Motor neuron (in vitro differentiated cells): ENCODE measurements at places on chromosomes 2 and 18.

- ATAC-seq: peak; percentile 37
These were observed 29.9 kb upstream of the OTOS start for GRCh38 chr2:240170354-240170735.

DNA sequence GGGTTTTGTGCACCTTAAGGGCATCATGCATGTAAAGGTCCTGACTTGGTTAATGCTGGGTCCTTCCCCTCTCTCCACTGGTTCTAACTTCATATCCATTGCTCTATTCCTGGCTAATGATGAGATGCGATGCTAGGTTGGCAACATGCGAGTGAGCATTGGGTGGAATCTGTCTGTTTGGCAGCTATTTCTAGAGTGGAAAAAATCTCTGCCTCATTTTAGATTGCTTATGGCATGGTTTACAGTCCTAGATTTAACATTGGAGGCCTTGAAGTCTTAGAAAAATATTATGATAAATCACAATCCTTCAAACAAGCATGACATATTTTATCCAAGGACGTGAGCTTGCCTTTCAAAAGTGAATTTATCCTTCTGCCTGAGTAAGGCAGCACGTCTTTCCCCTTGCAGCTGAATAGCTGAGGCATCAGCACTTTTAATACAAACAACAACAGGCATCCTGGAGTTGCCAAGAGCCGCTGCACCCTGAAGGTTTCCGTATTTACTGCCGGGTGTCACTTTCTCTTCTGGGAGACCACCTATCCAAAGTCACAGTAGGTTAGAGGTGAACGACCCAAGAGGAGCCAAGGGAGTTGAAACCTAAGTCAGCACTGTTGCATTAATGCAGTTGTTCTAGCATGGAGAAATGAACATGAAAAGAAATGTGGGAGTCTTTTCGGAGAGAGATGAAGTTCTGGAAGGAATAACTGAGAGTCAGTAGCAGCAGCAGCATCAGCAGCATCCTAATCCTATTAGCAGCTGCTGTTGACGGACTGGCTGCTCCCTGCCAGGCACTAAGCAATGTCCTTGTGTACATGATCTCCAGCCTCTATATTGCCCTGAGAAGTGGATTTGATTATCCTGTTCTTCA is 78.4 kb downstream of the MAPK4 start:
- ATAC-seq: no peak

DNA sequence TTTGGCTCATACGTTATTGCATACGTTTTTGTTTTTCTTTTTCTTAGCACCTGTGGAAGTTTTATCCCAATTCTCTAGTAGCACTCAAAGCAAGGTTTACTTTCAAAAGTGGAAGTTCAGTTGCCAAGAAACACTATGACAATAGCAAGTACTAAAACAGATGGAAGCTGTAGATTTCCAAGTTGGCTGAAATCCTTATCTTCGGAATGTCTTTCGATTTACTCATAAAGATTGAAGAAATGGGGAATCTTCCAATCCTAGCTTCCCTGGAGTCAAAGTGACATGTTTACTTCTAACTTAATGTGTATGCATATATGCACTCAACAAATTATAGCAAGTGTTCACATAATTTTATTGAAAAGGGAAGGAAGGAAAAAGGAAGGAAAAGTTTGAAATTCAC is 307.4 kb downstream of the CTNNA2 start:
- no peak for ATAC-seq

DNA sequence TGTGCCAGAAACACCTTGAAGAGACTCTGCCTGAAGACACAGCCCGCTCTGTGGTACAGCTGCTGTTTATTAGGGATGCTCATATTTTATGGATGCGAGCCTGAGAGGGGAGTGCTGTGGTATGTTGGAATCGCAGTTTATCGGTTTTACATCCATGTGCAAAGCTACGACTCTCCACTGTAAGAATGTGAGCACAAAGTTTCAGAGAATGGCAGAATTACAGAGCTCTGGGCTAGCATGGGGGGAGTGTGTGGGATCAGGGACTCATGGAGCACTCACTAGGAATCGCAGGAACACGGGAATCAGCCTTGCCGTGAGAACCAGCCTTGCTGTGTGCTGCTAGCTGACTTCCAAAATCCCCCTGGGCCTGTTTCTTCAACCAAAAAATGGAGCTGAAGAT is 199.9 kb downstream of the RNF144A start:
- ATAC-seq: no peak

DNA sequence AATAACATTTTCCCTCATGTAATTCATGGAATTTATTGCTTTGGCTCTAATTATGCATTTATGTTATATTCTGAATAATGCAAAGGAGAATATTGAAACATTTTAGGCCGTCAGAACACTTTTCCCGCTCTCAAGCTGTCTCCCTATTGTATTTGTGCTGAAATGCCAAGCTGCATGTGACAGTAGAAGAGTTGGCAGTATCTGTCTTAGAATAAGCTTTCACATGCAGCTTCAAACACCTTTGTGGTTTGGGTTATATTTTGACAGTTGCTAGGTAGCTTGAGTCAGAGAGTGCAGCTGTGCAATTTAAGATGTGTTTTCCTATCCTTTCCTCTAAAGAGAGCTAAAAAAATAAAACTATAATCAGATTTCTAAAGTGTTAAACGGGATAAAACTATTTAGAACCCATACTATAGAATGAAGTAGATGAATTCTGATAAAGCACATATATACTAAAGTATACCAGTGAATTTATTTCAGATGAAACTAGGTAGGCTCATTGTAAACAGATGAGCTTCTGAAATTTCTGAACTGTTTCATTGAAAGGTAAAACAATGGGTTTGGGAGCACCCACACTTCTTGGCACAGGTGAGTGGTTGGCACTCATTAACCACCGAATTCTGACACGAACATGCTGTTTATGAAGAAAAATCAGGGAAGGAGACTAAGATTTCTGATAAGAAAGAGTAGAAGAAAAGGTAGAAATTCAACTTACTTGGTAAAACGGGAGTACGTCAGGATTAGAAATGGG is 43.4 kb downstream of the PLCL1 start:
- ATAC-seq: peak; percentile 52

DNA sequence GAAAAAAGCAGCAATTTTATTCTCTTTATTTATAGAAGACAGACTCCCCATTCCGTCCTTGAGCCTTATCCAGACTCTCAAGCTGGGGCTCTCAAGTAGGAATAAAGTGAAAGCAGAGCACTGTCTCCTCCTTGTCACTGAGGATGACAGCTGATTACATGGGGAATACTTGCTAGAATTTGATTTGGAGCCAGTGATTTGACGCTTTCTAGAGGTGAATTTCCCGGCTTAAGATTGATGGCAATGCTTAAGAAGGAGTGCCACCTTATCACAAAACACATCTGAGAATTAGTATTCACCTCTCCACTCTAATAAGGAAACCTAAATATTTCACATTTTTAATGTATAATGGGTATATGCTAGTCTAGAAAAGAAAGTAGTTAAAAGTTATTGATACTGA is 135.4 kb upstream of the SLC39A10 start:
- ATAC-seq: no peak

- no peak for ATAC-seq
These were observed 171.6 kb downstream of the LDLRAD4 start for GRCh38 chr18:13390196-13390595.

DNA sequence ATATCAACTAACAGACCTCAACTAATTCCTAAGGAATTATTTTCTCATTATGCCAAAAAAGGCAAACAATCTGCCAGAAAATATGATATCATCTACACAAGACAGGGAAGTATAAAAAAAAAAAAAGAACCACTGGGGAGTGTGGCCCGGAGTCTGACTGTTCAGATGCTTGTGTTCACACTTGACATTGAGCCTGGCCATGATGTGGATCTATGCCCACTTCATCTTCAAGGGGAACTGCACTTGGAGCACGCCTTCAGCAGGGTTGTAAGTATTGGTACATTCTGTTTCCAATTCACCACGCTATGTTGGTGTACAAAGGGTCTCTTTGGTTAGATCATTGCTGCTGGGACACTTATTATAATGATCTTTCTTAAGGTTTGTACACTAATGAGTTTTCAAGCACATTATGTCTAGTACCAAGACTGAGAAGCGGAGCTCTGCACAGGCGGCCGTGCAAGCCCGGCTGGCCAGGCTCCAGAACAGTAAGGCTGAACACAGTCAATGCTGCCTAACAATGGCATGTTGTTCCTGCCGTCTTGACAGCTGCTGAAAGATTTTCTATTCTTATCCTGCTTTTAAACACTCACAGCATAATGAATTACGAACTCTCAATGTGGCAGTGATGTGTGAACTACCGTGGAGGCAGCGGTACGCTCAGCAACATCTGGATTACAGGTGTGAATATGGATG is 788.4 kb upstream of the SOX11 start:
- ATAC-seq: no peak

- ATAC-seq: no peak
These were observed 16.4 kb downstream of the FARP2 start for GRCh38 chr2:241372361-241372992.

DNA sequence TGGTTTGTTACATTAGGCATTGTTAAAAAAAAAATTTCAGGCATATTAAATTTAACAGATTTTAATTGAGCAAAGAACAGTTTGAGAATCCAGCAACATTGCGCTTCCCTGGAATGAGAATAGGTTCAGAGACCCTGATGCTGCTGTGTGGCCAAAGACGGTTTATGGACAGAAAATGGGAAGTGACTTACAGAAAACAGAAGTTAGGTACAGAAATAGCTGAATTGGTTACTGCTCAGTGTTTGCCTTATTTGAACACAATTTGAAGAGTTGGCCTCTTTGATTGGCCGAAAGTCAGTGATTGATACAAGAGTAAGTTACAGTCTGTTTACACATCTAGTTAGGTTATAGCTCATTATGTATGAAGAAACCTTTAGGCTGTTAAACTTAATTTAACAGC is 6.0 kb upstream of the NEDD4L start:
- ATAC-seq: no peak

DNA sequence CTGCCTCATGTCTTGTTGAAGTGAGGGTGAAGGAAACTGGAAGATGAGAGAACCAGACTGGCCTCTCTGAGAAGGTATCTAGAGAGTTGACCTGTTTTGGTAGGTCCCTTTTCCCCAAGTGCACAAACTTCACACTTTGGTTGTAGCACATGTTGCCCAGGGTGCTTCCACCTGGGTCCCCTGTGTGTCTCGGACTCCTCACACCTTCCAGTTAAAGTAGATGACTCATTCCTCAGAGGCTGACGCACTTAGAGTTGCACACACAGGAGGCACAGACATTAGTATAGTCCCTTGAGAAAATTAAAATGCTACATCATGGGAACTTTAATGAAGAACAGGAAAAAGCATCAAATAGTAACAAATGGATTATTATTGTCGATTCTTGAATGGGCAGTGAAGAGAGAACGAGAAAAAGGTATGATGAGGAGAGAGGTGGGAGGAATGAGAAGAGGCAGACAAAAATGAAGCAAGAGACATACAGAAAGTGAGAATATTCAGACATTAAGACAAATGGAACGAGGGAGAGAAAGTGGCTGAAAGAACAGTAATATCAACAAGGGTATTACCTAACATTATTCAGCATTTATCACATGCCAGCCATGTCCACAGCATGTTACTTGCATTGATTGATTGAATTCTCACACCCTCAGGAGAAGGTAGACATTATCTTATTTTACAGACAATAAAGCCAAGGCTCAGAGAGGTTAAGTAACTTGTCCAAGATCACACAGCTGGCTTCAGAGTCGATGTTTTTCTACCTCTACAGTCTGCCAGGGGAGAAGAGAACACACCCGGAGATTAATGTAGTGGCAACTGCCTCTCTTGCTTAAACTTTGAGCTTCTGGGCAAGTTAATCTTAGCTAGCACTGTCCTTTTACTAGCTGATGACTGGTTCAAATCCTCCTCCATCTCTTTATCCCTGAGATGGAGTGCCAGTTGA is 68.6 kb downstream of the FHOD3 start:
- ATAC-seq: no peak

DNA sequence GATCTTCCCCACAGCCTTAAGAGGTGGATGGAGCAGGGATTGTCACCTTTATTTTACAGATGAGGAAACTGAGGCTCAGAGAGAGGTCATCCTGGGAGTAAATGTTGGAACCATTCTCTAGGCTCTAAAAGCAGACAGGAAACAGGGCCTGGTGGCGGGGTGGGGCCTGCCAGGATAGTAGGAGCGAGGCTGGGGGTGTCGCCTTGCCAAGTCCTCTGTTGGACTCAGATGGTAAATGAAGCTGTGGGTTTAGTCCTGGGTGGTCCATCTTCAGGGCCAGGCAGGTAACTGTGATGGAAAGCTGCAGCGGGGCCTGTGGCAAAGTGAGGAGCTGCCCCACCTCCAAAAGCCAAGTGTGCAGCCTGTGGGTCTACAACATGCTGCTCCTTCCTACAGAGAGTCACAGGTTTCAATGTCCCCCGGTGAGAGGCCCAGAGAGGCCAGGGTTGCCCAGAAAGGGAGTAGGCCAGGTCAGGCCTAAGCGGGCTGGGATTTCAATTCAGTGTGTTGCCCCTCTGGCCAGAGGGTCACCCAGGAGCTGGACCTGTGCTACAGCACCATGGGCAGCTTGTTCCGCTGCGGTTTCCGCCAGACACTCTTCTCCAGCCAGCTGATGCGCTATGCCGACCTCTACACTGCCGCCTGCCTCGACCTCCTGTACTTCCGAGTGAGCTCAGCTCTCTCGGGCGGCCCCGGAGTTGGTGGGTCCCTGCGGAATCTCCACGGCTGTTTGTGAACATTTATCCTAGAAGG is 6.6 kb downstream of the NT5DC4 start:
- no peak for ATAC-seq

DNA sequence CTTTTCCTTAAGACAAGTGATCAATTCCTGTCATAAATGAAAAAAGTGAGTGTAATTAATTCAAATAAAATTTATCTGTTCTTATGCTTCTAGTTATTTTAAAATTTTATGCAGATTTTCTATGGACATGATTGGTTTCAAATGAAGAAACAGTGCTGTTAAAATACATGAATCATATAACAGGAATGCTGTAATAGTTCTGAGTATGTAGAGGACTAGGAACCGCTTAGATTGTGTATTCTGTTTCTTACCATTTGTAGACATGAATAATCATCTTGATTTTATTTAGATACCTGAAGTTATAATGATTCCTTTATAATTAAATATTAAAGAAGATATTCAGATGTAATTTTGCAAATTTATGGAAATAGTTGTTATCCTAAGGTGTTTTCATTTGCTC is 3.5 kb downstream of the ACTR2 start:
- ATAC-seq: no peak

GRCh38 chr18:47605093-47605492 is 325.4 kb downstream of the SMAD2 start:
- no peak for ATAC-seq

- ATAC-seq: peak; percentile 9
These were observed 1.2 kb upstream of the TANC1 start for GRCh38 chr2:158967114-158967730.

DNA sequence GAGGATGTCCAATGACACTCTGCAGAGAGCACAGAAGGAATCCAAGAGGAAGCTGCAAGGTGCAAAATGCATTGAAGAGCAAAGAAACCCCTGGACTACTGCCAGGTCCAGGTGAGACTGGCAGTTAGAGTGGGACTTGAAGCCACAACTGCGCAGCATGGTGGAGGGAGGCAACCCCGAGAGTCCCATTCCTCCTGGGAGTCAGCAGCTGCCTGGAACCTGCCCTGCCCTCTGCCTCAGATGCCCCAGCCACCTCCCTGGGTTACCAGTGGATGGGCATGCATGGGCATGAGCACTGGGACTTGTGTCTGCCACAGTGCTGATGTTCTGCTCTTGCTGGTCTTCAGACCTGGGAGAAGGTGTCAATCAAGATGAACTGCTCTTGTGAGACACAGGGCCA is 43.2 kb downstream of the ANKMY1 start:
- no peak for ATAC-seq

- ATAC-seq: peak; percentile 64
These were observed 57.5 kb downstream of the MCFD2 start for GRCh38 chr2:46857871-46858701.

- ATAC-seq: peak; percentile 60
These were observed 45.6 kb downstream of the SESTD1 start for GRCh38 chr2:179218848-179219594.
